T-helper 1 cell (primary cell): ENCODE measurements at places on chromosomes 6 and 20.

DNA sequence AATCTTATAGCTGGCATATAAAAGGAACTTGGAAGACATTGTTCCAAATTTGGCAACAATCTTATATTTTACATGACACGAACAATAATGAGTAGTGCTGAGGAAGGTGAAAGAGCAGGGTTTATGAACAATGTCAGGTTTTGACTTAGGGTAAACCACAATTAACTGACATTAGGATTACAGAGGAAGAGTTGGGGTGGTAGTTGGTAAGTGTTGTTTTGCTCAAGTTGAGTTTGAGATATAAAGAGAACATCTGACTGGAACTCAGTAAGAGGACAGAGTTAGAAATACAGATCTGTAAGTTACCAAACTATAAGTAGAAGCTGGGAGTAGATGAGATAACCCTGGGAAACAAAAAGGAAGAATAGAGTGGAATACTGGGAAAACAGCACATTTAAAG, 15.1 kb downstream of the RTN4IP1 start:
- no peak for DNase-seq

DNA sequence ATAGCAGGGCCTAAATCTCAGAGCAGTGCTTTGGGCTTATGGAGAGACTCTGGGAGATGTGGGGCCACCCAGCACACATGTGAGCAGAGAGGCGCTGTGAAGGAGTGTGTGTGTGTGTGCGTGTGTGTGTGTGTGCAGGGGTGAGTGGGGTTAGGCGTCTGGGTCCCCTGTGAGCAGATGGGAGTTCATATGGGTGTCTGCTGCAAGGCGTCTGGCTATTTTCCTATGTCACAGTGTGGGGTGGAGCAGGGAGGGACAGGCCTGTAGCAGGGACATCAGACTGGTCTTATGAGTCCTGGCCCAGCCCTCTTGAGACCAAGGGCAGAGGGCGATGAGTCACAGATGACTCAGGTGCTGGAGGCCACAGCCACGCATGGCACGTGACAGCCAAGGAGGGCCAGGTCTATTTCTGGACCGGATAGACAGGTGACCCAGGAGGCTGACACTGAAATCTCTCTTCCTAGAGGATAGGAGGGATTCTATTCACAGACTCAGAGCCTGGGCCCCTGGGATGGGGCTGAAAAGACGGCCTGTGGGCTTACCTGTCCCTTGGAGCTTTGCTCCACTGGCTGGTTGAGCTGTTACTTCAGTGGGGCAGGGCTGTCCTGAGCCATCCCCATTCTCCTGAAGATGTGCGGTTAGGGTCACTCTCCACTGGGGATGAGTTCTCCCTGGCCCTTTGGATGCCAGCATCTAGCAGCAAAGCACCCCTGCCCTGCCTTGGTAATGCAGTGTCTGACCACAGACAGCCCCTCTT, 28.9 kb downstream of the VEGFA start:
- peak; percentile 27 for DNase-seq

- no peak for DNase-seq
These were observed 15.3 kb downstream of the TRAF3IP2 start for GRCh38 chr6:111590209-111590980.

GRCh38 chr20:6739406-6739805, 28.1 kb upstream of the BMP2 start:
- no peak for DNase-seq

- DNase-seq: no peak
These were observed 19.1 kb upstream of the RBBP8NL start for GRCh38 chr20:62446481-62446880.

DNA sequence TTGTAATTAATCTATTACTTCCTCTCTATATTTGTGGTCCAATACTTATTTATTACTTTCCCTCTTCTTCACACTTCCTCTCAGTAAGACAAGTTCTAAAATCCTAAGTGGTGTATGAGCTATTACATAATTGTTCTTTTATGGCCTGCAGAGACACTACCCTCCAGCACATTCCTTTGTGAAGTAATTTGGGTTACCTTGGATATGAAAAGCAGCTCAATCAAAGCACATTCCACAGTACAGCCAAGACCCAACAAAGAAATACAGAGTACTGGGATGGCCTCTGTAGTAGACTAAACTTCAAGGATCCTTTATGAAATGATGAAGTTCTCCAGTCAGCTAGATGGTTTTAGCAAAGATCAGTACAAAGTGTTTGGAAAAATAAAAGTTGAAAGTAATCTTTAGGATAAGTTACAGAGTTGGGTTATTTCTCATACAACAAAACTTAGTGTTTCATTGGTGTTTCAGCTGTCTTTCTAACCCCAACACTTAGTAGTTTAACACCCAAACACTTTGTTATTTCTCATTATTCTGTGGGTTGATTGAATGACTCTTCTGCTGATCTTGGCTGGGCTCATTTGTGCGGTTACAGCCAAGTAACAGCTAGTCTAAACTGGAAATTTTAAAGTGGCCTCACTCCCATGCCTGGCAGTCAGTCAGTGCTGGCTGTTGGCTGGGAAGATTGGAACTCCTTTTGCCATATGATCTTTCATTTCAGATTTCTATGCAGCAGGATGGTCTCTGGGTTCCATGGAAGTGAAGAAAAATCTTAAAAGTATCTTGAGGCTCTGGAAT, 161.5 kb upstream of the POU3F2 start:
- DNase-seq: no peak

DNA sequence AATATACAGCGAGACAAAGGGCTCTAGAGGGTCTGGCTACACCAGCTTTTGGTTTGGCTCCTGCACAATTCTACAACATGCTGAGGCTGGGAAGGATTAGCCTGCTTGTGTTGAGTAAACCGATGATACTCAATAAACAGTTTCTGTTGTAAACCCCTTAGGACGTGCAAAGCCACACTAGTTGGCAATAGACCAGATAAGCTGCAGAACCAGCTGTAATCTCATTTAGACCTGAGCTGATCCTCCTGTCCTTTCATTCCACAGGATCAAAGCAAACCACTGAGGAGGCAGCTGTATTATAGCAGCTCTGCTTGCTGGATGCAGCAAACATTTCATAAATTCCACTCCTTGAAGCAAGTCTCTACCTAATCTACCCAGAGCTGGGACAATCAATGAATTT, 79.7 kb downstream of the MMS22L start:
- no peak for DNase-seq

DNA sequence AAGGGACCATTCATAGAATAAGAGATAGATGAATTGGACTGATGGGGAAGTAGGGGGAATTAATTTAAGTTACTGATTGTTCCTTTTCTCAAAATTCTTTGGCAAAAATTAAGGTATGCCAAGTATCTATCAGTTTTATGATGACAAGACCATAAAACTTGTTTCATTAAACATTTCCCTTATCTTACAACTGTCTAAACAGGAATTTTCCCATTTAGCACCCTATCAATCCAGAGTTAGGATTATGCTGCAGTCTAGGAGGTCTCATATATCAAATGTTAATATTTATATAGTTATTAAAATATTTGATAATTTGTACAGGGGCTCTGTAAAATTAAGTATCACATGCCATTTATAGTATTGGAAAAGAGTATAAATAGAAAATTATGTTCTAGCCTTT, 51.5 kb upstream of the ARID1B start:
- no peak for DNase-seq

DNA sequence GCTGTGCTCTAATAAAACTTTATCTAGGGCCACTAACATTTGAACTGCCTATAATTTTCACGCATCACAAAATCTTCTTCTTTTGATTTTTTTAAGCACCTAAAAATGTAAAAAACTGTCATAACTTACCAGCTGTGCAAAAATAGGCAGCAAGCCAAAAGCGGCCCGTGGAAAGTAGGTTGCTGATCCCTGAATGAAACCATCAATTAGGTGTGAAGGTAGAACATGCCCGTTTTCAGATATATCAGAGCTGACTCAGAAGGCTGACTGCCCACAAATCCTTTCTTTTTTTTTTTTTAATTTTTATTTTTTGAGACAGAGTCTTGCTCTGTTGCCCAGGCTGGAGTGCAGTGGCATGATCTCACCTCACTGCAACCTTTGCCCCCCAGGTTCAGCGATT, 4.9 kb upstream of the IPCEF1 start:
- DNase-seq: no peak

- DNase-seq: no peak
These were observed 4.4 kb downstream of the GSS start for GRCh38 chr20:34951252-34951651.

DNA sequence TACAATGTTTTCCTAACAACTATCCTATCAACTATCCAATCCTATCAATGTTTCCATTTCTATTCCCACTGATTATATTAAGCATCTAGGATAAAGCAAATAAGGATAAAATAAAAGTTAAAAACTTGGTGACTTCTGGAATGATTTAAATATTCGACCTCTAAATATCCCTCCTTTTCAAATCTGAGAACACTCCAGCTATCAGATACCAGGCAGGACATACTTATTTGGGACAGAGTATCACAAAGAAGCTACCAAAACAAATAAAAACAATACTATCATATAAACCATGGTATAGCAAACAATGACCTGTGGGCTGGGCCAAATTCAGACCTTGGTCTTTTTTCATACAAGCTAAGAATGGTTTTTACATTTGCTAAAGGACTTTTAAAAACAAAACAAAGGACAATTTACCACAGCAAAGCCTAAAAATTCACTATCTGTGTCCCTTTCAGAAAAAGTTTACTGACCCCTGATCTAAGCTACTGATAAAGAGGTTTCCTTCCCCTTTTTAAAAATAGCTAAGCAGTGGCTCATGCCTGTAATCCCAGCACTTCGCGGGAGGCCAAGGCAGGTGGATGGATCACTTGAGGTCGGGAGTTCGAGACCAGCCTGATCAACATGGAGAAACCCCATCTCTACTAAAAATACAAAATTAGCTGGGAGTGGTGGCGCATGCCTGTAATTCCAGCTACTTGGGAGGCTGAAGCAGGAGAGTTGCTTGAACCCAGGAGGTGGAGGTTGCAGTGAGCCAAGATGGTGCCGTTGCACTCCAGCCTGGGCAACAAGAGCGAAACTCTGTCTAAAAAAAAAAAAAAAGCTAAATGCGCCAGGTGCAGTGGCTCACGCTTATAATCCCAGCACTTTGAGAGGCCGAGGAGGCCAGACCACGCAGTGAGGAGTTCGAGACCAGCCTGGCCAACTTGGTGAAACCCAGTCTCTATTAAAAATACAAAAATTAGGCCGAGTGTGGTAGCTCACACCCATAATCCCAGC, 6.0 kb downstream of the NUP153 start:
- no peak for DNase-seq

DNA sequence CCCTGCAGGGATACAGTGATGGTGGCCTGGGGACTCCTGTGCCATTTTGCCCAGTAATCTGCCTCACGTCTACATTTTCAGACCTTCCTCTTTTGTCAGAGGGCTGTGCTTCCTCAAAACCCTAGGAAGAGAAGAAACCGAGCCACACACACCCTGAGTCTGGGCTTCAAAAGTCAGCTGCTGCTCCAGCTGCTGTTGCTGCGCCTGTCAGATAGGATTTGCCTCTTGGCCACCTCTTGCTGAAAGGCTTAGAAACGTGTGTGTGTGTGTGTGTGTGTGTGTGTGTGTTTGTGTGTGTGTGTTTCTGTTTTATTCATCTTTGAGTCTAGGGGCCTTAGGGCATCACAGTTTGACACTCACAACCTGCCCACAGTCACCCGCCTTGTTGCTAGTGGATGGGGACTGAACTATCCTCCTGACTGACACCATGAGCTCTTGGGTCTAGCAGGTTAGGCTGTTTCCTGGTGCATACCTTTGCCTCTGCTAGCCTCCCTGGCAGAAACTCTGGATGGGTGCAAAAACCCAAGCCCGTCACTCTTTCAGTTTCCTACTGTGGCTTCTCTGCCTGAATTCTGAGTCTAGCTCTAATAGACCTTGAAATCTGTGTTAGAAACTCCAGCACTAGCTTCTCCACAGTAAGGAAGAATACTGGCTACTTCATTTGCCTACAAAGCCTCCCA, 94.9 kb upstream of the CEP85L start:
- DNase-seq: no peak

DNA sequence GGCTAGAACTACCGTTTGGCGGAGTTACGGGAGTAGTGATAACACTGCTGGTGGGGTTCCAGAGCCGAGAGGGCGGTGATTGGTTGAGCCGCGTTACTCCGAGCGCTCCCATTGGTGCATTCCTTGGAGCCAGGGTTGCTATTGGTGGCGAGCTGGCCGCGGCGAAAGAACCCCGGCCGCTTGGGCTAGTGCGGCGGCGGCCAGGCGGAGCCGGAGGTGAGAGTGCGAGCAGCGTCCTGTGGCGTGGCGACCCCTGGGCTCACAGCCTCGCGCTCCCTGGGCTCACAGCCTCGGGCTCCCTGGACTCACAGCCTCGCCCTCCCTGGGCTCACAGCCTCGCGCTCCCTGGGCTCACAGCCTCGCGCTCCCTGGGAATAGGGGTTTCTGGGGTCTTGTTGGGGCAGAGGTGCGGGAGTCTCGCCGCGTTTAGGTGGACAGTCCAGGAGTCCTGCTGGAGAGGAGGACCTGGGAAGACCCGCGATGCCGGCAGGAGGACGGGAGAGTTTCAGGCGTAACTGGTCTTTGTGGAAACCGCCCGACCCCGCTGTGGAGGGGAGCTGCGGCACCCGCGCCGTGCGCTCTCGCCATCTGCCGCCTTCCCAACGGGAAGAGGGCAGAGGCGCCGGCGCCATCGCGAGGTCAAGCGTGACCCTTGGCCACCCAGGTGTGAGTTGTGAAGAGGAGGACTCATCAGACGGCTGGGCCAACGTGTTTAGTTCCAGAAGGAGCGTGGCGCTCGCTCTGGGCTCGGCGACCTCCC, 12.2 kb downstream of the PRDM13 start:
- DNase-seq: no peak

GRCh38 chr20:38353316-38353715, 7.0 kb downstream of the LBP start:
- DNase-seq: no peak

GRCh38 chr6:52230685-52231084, 13.6 kb downstream of the IL17F start:
- no peak for DNase-seq

- DNase-seq: no peak
These were observed 7.1 kb downstream of the MOCS1 start for GRCh38 chr6:39927159-39927558.

GRCh38 chr6:96725296-96725695, 112.0 kb downstream of the GPR63 start:
- no peak for DNase-seq

- DNase-seq: no peak
These were observed 2.9 kb upstream of the OLIG3 start for GRCh38 chr6:137496909-137497720.

DNA sequence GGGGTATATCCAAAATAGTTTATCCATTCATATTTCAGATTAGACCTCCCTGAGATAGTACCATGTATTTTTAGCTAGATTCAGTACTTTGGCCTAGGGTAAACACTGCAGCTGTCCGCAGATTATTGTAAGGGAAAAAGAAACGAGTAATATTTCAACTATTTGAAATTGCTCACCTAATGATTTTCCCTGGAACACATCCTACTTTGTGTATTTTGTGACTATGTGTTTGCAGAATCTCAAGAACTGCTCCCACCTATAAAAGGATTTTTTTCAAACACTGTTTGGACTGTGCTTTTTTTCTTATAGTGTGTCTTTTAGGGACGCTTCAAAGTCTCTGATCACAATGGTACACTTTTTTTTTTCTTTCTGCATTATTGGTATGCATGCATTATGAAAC, 42.3 kb downstream of the RGS17 start:
- DNase-seq: no peak

GRCh38 chr20:48705240-48706115, 122.3 kb downstream of the PREX1 start:
- no peak for DNase-seq

GRCh38 chr6:52243282-52243893, 912 bp downstream of the IL17F start:
- no peak for DNase-seq
